ENCODE measurements at places on chromosomes 1 and 21.

DNA sequence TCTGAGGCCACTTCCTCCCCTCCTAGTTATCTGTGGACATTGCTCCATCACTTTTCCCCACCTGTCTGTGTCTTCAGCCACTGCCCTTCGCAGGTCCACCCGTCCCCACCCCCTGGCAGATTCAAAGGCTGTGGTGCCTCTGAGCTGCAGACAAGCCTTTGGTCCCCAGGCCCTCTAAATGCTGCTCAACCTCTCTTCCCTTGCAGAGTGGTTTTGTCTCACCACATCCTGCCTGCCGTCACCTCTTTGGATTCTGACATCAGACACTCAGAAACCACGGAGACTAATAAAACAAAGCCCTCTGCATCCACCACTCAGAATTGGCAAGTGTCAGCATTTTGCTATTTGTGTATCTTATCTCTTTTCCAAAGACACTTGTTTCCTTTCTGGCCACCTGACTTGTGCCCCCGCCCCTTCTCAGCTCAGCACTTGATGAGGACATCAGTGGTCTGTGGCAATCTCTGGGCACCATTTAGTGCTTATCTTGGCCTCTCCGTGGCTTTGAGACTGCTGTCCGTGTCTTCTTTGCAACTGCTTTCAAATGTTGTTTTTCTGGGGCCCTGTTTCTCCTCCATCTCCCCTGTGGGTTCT lies 7.7 kb downstream of the CNIH3 start:
- no peak for DNase-seq

DNA sequence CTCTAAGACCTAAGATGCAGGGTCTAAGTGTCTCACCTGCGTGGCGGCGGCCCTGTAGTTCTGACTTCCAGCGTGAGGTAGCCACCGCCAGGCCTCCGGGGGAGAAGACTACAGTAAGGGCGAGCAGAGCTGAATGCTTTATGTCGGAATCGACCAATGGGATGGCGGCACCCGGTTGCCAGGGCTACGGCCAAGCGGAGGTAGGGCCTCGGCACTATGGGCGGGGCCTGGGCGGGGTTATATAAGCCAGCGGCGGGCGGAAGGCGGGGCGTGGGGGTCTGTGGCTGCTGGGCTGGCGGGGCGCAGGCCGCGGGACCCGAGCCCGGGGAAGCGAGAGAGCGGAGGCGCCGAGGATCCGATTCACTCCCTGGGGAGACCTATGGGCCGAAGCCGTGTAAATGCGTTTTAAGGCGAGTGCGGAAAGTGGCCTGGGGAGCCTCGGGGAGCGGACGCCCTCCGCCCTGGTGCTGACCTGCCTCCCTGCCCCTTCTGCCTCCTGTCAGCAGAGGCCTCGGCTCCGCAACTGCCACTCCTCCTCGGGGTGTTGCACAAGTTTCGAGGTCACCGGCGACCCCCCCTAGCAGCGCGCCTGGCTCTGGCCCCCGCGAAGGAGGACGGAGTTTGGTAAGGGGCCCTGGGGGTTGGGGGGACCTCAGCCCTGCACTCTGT lies at the start of gene AZIN2:
Gene AZIN2, plus strand, starts transcription at position 269 of the 669 bp plus-strand sequence. CDS start 1,097 bp downstream, outside the sequence.
- peak; percentile 98 for DNase-seq

- no peak for DNase-seq
Observed at GRCh38 chr1:103917795-103918194, 168.1 kb downstream of the AMY1C start.

DNA sequence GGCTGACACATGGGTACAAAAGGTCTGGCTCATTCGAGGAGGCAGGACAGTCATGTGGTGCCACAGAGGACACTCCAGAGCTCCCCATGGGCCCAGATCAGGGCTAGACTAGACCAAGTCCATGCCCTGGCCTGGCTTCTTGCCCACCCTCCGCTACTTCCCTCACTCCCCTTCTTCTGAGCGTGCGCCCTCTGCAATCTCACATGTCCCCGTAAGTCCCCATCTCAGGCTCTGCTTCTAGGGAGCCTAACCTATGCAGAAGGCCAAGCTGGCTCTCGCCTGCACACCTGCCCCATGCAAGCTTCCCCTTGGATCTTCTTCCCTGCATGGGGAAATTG lies 553.6 kb downstream of the PTPRU start:
- DNase-seq = no peak

GRCh38 chr1:115714572-115715141 lies 53.9 kb downstream of the CASQ2 start:
- DNase-seq = no peak

DNA sequence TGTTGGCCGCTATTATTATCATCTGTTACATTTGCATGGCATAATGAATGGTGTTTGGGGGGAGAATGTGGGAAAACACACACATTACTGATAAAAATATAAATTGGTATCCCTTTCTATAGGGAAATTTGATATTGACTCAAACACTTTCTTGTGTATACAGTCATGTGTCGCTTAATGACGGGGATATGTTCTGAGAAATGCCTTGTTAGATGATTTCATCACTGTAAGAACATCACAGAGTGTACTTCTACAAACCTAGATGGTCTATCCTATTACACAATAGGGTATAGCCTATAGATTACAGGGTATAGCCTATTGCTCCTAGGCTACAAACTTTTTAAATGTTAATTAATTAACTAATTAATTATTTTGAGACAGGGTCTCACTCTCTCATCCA lies 67.2 kb upstream of the B3GALNT2 start:
- no peak for DNase-seq

- no peak for DNase-seq
Observed at GRCh38 chr1:25820247-25821111, 725 bp downstream of the MTFR1L start.

Measured in upper lobe of left lung (tissue), 6 donors.